ENCODE measurements at places on chromosomes 11 and 22. TPM values are rescaled to one million over a fixed set of nuclear protein-coding genes. Genes with fewer than 3 reads are reported as not detected.

Gene RASGRP2
- 1.1 TPM for total RNA-seq

Gene OR51E2
- total RNA-seq: not detected

Gene RIMBP3B
- 0.24 TPM for total RNA-seq

Gene LIF
- total RNA-seq: 35.6 TPM

Gene GGA1
- 22.4 TPM for total RNA-seq

Gene GDPD4
- not detected for total RNA-seq

Gene MMP12
- not detected for total RNA-seq

Gene CRYBA4
- not detected for total RNA-seq

Gene ABCC8
- total RNA-seq: 2.8 TPM

Gene ZBTB16
- 0.23 TPM for total RNA-seq

Gene PHF21B
- total RNA-seq: 0.61 TPM

Gene HEPN1
- not detected for total RNA-seq

All from A549 treated with GW870086 at 1 μM for 4 hours (cell line).